ENCODE measurements at places on chromosomes 5 and 9.

GRCh38 chr5:132445930-132446329 lies 44.6 kb downstream of the IRF1 start:
- no peak for DNase-seq

- DNase-seq: no peak
Measured at GRCh38 chr5:969408-969839, 39.2 kb upstream of the NKD2 start.

DNA sequence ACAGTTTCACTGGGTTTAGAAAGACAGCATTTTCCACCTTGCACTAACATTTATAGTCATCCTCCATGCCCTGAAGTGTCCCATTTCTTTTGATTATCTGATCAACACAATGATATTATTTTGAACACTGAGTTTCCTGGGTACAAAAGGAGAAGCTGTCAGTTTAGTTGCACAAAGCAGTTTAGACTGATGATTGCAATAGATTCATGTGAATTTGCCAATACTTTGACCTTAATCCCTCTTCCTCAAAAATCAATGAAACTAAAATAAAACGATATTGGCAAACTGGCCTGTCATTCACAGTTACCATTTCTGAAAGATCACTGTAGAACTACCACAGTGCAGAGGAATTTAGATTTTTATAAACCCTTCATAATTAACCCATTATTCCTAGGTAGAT lies 34.2 kb upstream of the RASGRF2 start:
- DNase-seq: no peak

DNA sequence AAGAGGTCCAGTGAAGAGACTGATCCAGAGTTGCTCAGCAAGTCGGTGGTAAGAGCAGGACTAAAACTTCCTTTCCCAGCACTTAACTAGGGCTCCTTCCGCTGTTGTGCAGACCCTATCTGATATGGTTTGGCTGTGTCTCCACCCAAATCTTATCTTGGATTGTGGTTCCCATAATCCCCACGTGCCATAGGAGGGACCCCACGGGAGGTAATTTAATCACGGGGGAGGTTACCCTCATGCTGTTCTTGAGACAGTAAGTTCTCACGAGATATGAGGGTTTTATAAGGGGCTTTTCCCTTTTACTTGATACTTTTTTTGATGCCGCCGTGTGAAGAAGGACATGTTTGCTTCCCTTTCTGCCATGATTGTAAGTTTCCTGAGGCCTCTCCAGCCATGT lies 221.9 kb upstream of the GLRA1 start:
- no peak for DNase-seq

DNA sequence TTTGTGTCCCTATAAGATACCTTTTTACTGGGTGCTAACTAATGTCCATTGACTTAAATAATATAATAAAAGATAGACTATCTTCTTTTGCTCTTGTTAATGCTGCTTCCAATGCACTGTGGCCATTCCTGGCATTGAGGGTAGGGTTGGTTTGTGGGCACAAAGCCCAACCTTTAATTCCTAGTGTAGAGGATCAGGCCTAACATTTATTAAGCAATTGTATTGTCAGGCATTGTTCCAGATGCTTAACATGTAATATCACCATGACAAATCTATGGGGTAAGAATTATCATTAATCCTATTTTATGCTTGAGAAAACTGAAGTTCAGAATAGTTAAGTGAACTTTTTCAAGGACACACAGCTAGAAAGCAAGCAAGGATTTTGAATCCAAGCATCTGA lies 60.4 kb upstream of the GPBP1 start:
- DNase-seq: no peak
